ENCODE measurements at places on chromosomes 11 and 22.

DNA sequence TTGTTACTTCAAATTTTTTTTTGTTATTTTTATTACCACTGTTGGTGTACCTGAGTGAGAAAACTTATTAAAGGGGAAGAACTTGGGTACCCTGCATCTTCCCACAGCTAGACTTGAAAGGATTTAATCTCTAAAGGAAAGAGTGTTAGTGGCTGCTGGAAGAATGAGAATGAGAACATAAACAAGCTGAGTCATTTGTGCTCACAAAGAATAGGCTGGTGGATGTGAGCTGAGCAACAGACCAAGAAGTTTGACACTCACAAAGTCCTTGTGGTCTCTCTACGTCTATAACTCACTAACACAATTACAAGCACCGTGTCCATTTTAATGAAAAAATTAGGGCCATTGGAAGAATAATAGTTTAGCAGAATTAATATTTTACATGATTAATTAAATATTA is 217.6 kb upstream of the ANO5 start:
- no peak for DNase-seq

DNA sequence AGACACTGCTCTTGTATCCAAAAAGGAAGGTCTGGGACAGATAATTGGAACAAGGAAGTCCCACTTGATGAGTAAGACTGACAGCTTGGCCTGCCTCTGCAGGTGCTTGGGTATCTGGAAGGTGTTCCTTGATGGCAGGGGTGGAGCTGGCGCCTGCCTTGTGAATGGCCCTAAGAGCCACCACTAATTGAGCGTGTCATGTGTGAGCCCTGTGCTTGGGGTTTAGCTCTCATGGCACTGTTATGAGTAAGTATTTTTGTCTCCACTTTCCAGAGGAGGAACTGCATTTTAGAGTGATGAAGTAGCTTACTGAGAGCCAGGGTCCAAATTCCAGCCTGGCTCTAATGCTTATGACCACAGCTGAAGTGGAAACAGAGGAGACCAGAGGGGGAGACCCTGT is 71.2 kb upstream of the NECTIN1 start:
- no peak for DNase-seq

- no peak for DNase-seq
These were observed 1.6 kb upstream of the E2F8 start for GRCh38 chr11:19242179-19242932.

GRCh38 chr11:128153697-128154048 is 433.7 kb downstream of the ETS1 start:
- no peak for DNase-seq

GRCh38 chr11:132665205-132665604 is 867.1 kb downstream of the OPCML start:
- no peak for DNase-seq

GRCh38 chr11:44629732-44630345 is 64.4 kb downstream of the CD82 start:
- DNase-seq, result no peak

DNA sequence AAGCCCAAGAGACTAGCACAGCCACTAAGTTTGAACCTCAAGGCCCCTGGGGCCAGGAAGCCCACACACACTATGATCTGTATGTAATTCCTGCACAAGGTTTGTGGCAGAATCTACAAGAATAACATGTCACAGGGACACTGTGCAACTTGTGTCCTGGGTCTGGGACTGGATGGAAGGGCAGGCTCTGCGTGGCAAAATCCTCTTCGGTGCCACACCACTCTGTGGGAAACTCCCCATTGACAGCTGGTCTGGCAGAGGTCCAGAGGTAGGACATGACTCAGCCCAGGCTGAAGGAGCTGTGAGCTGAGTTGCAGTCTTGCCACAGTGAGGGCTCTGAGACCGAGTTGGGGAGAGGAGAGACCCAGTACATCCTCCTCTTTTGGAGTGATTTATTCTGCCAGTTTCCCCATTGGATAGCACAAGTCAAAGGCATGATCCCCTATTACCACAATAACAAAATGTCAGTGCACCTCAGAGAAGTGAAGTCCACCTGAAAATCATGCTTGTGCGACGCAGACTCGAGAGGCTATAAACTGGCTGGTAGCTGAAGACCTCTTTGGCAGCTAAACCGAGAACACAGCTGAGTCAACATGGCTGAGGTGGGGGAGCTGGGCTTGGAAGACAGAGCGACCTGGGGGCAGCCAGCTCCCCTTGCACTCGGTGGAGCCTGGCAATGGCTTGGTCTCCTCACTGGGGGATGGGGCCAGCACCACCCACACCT is 23.3 kb upstream of the SERPIND1 start:
- no peak for DNase-seq

DNA sequence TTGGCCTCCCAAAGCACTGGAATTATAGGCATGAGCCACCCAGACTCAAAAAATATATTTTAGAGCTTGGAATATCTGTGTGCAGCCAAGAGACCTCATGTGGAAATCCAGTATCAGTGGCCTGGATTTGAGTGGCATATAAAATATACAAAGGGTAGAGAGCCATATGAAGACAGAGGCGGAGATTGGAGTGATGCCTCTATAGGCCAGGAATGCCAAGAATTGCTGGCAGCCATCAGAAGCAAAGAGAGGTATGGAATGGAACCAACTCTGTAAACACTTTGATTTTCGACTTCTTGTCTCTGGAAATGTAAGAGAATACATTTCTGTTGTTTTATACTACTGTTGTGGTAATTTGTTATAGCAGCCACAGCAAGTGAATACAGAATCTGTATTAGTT is 123.0 kb downstream of the PLEKHA7 start:
- DNase-seq, result no peak

DNA sequence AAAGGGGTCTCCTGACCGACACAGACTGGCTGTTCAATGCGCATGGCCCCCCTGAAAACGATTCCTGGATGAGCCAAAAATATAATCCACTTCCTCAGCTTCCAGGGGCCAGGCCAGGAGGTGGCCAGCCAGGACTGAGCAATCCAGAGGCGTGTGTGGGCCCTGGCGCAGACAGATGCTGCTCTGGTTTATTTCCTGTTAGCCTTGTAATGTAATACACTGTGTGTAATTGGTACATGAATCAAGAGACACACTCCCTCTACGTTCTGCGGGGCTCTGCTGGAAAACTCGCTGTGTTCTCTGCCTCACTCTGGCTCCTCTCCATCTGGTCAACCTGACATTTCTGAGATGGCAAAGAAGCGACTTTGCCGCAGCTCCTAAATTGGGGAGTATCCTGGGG is 26.3 kb upstream of the ISX start:
- DNase-seq, result no peak

- DNase-seq, result no peak
These were observed 72.2 kb downstream of the CCDC73 start for GRCh38 chr11:32722255-32722654.

DNA sequence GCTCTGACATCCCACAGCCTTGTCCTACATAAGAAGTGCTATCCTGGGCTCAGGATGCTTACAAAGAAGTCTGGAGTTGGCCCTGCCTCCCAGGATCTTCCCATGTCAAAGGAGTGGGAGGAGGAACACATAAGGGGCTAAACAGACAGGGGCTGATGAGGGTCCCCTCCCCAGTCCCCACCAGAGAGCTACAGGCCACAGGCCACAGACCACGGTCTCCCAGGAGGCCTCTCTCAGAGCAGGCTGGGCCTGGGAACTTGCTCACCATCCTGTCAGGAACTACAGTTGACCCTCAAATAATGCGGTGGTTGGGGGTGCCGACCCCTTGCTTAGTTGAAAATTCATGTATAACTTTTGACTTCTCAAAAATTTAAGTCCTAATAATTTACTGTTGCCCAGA is 315.5 kb downstream of the NTM start:
- DNase-seq, result no peak

- DNase-seq, result no peak
These were observed 86.6 kb upstream of the LINC01488 start for GRCh38 chr11:69394869-69395246.

GRCh38 chr22:22984967-22985366 is 85.4 kb upstream of the GNAZ start:
- no peak for DNase-seq

DNA sequence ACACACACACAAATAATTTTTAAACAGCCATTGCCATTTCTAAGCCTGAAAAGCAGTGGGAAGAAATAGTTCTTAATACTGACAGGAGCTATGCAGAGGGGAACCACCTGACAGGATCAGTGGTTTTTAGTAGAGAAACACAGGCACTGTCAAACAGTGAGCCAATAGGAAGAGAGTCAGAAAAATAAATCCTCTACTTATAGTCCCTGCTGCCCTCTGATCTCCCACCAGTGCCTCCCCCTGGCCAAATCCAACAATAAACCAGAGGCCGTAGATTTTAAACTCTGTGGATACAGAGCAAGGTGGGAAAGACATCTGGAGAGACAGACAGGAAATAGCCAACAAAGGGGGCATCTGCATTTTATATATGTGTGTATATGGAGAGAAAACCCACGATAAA is 7.9 kb upstream of the OR56B4 start:
- no peak for DNase-seq

- no peak for DNase-seq
These were observed 1161.1 kb downstream of the BRD1 start for GRCh38 chr22:48666620-48667019.

DNA sequence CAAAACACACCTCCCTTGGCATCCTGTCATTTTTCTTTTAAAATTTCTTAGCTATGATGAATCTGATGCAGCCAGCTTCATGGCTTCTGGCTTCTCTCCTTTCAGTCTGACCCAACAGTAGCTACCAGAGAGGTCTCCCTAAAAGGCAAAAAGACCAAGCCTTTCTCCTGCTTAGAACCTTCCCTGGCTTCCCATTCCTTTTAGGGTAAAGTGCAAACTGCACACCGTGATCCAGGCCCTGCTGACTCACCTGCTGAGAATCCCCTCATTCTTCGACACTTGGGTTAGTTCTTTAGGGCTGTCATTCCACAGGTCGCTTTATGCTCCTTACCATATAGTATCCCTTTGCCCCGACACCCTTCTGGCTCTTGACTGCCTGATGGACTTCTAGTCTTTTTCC is 362.4 kb downstream of the MIAT start:
- DNase-seq, result no peak

GRCh38 chr11:120612513-120613263 is 101.1 kb downstream of the GRIK4 start:
- DNase-seq, result no peak

DNA sequence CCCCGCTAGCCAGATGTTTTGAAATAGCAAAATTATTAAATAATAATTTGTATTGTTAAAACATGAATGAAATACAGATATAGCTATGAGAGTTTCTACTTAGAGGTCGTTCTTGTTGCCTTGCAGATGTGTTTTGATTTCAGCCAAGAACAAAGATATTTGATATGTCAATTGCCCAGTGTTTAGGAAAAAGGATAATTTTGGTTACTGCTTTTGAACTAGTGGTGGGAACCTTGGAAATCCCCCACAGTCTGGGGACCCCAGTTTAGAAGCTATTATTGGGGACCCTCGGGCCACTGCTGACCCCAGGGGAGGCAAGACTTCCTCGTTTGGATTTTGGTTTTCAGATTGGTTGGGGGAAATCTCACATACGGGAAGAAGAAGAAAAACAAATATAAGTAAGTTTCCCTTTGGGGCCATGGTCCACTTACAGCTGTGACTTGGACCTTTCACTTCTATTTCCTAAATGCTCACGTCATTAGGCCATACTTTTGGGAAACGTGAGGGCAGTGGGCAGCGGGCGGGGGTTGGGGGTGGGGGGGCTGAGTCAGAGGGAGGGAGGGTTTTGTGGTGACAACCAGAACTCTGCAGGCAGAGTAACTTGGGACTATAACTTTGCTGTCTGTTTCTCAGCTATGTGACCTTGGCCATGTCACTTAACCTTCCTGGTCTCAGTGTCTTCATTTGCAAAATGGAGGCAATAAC is 37.0 kb downstream of the LDLRAD3 start:
- DNase-seq, result no peak

- no peak for DNase-seq
These were observed 32.9 kb downstream of the RBFOX2 start for GRCh38 chr22:35995772-35996171.

- DNase-seq, result no peak
These were observed 51.2 kb upstream of the LMO1 start for GRCh38 chr11:8314916-8315315.

DNA sequence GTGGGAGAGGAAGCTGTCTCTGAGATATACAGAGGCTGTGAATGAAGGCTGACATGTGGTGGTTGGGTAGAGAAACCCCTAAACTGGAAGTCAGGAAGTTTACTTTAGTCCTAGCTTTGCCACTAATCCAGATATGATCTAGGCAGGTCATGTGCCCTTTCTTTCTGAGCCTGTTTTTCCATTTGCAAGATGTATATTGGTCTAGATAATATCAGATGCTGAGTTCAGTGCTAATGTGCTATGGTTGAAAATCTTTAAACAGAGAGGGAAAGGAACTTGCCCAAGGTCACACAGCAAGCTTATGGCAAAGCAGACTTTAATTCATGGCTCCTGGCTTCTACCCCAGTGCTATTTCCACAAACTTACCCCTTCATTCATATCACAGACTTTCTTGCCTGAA is 25.7 kb upstream of the TPBGL start:
- no peak for DNase-seq

DNA sequence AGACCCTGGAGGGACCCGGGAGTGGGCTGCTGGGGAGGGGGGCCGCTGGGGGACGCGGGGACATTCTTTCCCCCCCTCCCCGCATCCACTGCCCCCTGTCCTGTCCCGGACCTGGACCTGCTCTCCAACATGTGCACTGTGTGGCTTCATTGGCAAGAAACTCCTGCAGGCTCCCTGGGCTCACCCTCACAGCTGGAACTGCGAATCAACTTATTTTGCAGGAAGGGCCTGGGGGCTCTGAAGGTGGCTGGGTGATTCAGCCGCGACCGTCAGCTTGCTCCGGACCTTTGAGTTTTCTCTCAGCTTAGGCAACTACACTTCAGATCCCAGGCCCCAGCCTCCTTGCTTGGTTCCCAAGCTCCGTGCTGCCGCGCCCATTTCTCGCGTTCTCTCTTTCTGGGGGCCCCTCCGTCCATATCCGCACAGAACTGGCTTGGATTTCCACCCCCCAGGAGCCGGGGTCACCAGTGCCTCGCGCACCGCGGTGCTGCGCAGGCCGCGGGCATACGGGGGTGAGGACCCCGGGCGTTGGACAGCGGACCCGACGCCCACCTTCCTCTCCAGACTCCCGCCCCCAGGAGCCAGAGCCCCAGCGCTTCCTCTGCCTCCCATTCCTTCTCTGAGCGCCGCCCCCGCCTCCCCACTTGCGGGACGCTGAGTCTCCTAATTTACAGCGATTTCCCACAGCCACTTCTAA is 471 bp upstream of the AHNAK start:
- no peak for DNase-seq

GRCh38 chr11:64384028-64384737 is 25.2 kb downstream of the RPS6KA4 start:
- no peak for DNase-seq

GRCh38 chr11:43952401-43953342 is 10.2 kb downstream of the C11orf96 start:
- DNase-seq, result no peak

- no peak for DNase-seq
These were observed 34.7 kb downstream of the USP35 start for GRCh38 chr11:78223320-78223954.

- DNase-seq, result no peak
These were observed 4.8 kb upstream of the PLA2G6 start for GRCh38 chr22:38186429-38186828.

GRCh38 chr11:44002191-44003093 is 45.3 kb upstream of the ACCSL start:
- DNase-seq, result no peak
